ENCODE measurements at places on chromosomes 1 and 21.

GRCh38 chr1:216710598-216711333 is 12.5 kb downstream of the ESRRG start:
- DNase-seq = no peak

DNA sequence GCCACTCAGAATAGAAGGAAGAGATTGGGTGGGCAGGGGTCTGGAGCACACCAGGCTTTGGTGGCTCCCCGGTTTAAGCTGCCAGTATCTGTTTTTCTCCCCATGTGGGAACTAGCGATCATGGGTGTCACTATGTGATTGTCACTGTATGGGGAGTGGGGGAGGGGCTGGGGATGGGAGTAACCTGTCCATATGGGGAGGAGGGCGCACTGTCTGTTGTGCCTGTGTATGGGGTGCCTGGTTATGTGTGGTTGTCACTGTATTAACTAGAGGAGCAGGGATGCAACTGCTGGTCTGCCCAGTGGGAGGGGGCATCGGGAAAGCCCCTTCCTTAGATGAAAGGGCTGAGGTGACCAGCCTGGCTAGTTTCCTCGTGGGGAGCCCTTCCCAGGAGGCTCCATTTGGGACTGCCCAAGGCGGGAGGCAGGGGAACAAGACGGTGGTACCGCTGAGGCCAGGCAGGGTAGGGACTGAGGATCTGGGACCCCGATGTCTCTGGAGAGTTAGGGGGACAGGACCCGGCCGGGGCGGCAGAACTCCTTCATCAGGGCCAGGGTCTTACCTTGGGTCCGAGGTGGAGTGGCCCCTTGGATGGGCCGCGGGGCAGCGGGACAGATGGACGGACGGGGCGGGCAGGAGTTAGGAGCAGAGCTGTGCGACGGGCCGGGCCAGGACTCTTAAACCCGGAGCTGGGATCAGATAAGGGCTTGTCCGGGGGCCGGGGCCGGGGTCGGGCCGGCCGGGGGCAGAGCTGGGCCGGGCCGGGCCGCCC is at the start of gene KCNJ10:
Gene KCNJ10 (minus strand): TSS at position 701 of the 772 bp plus-strand sequence. CDS start 27,628 bp downstream, outside the sequence.
- no peak for DNase-seq

GRCh38 chr1:62735491-62736171 is 47.4 kb upstream of the DOCK7 start:
- DNase-seq = no peak

DNA sequence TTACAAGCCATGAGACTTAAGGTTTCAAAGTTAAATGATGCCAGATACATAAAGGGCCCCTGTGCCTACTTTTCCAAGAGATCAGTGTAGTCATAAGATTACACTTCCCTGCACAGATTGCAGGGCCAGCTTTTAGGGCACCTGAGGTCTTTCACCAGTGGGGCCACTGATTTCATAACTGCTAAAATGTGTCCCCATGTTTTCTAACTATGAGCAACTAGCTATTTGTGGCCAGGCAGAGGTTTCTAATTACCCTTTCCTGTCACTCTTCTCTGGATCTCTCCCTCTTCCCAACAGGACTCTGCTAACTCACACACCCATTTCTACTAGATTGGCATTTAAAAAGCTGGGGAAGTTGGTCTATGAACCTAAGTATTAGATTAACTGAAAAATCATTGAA is 207.1 kb upstream of the SGIP1 start:
- DNase-seq = no peak

GRCh38 chr1:169027607-169028320 is 78.7 kb upstream of the ATP1B1 start:
- no peak for DNase-seq

DNA sequence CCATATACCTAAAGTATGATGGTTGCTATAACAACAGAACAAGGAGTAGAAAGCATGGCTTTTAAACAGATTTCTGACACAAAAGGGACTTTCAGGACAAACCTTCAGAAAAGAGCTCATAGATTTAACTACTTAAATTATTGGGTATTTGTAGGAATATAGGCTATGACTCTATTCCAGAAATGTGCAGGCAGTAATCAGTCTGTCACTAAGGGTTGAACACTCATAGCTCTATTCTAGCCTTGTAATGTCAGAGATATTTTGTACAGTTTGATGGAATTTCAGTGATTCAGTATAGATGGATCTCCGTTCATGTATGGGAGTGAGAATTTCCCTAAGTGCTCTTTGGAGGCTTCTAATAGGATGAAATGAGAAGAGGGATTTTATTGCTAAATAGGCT is 82.8 kb downstream of the EXTL2 start:
- no peak for DNase-seq

GRCh38 chr1:7921796-7922195 is 18.8 kb downstream of the TNFRSF9 start:
- no peak for DNase-seq

DNA sequence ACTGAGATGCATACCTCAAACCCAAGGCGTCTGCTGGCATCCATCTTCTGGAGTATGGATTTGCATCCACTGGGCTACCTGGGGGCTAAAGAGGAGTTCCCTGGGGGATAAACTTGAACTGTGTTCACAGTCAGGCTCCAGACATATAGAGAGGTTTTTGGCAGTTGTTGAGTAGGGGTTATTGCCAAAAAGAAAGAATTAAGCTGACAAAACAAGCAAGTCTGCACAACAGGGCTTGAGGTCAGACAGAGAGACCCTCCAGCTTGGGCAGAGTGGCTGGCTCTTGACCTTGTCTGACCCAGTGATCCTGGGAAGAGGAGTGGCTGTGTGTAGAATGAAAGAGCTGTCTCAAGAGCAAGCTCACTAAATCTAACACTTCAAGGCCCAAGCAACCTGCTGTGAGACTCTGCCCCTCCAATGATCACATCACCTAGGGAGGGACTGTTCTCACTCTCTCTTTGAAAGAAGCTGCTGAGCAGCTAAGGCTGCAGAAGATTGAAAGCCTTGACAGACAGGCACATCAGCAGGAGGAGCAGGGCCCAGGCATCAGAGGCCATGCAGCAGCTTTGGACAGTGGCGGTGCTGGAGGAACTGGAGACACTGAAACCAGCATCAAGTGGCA is 61.5 kb downstream of the SYT2 start:
- no peak for DNase-seq

DNA sequence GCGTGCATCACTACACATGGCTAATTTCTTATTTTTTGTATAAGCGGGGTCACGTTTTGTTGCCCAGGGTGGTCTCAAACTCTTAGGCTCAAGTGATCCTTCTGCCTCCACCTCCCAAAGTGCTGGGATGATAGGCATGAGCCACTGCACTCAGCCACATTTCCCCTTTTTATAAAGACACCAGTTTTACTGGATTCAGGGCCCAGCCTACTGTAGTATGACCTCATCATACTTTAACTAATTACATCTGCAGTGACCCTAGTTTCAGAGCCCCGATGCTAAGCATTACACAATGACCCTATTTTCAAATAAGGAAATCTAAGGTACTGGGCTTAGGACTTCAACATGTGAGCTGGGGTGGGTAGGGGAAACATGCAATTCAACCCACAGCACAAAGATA is 31.8 kb upstream of the ENAH start:
- no peak for DNase-seq

DNA sequence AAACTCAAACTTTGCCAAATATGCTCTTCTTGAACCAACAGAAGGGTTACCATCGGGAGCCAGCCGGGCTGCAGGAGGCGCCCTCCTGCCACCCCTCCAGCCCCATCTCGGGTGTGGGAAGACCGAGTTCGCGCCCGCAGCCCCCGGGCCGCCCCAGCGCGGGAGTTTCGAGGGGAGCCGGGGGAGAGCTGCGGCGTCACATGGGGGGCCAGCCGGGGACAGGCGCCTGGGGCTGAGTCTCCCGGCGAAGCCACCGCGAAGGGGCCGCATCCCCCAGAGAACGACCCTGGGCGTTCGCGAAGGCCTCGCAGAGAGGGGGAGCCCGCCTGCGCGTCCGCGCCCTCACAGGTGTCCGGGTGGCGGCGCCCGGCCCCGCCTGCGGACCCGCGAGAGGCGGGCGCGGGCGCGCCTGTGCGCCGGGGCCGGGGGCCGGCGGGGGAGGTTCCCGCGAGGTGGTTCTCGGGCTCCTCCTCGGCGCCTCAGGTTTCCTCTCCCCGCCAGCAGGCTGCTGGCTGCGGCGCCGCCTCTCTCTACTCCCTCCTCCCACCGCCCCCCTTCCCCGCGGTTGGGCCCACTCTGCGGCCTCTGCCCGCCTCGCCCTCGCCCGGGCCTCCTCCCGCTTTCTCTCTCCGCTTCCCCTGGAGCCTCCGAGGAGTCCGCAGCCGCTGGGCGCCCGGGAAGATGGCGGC is at the start of gene RAVER2:
Gene RAVER2 (plus strand): TSS at position 584 of the 689 bp plus-strand sequence. CDS start 98 bp downstream, at position 682.
- DNase-seq = peak; percentile 6

GRCh38 chr21:40837456-40837855 is 9.5 kb downstream of the DSCAM start:
- no peak for DNase-seq

GRCh38 chr1:224755586-224755985 is 139.5 kb downstream of the CNIH3 start:
- DNase-seq = no peak

- no peak for DNase-seq
Observed at GRCh38 chr1:87965193-87965592, 636.5 kb downstream of the LMO4 start.

DNA sequence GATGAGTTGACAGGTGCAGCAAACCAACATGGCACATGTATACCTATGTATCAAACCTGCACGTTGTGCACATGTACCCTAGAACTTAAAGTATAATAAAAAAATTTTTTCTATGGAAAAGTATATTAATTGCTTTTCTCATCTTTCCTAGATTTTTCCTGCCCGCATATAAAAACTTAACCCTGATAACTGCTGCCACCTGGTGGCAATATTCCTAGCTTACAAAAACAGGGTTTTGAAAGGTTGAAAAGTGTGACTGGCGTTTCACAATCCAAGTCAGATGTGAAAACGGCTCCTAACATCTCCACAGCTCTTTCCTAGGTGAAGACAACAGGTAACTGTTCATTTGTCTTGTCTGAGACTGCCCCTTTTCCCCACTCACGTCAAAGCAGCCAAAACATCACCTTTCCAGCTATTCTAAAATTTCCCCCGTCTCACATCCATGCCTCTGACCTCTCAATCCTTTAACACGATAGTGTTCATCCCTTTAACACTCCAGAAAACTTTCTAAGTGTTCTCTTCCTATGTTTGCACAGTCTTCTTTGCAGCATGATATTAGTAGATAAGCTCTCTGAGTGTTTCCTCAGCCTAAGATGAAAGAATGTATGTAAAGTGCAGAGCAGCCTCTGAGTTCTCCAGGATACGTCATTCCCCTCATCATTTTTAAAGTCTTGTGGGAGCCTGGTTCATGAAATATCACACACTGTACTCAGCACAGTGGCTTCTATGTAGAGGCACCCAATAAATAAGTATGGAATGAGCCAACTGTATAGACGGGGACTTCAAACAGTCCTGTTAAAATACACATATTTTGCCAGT is 27.5 kb downstream of the OVGP1 start:
- peak; percentile 25 for DNase-seq

DNA sequence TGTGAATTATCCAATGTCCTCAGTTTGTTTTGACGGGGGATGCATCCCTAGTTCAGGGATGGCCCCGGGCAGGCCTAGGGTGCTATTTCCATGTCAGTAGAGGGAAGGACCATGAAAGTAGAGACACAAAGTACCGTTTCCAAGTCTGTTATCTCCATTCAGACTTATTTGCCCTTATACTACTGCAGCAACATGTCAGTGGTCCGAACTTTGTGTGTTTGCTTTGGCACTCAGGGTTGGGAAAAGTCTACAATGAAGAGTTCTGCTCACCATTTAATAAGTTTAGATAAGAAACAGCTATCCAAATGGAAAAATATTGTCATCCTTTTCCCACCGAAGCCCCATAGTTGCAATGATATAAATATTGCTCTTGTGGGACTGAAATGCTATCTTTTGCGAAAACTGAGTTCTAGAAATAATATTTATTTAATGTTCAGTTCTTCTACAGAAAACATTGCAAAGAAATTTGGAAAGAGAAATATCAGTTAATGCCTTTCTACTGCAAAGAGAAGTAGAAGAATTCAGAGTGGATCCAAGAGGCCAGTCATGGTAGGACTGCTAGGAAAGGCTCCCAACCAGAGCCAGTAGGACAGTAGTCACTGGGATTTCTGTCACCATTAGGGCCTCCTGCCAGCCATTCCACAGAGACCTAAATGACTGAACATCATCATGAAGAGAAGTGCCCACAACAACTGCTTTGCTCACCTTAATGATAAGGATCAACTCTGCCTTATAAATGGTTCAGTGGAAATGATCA is 11.5 kb upstream of the AGT start:
- DNase-seq = no peak

GRCh38 chr21:39681845-39682244 is 63.1 kb upstream of the IGSF5 start:
- DNase-seq = no peak

GRCh38 chr1:31412732-31413404 is at the start of gene SERINC2:
SERINC2 (plus strand) TSS chr1:31413213; CDS start chr1:31413266, 53 bp downstream.
- no peak for DNase-seq

- no peak for DNase-seq
Observed at GRCh38 chr1:36084497-36085115, 712 bp downstream of the TEKT2 start.

GRCh38 chr1:48876330-48876785 is 99.7 kb upstream of the BEND5 start:
- DNase-seq = no peak

- DNase-seq = no peak
Observed at GRCh38 chr1:27235827-27236226, 1.4 kb downstream of the WDTC1 start.

DNA sequence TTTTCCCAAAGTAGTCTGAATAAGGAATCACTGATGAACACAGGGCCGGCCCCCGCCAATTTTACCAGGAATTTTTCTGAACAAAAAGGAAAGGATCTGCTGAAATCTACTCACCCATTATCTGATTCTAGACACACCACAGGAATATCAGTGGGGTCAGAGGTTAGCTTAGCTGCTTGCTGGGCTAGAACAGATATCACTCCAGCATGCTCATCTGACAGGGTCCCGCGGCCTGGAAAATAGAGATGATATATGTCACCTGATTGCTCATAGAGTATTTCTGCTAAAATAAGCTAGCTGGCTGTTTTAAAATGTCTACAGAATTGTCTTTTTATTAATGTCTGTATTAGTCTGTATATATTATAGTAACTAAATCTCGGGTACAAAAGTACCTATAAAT is 3.7 kb downstream of the LAMTOR5 start:
- DNase-seq = no peak

Data from stimulated activated CD4-positive, alpha-beta T cell treated with anti-CD3 and anti-CD28 coated beads, Interleukin-1b, Interleukin-23, amount 100 ng/mL, for 24 hours (primary cell).